ENCODE measurements at places on chromosomes 4 and X. TPM values are rescaled to one million over a fixed set of nuclear protein-coding genes. Genes with fewer than 3 reads are reported as not detected.

DNA sequence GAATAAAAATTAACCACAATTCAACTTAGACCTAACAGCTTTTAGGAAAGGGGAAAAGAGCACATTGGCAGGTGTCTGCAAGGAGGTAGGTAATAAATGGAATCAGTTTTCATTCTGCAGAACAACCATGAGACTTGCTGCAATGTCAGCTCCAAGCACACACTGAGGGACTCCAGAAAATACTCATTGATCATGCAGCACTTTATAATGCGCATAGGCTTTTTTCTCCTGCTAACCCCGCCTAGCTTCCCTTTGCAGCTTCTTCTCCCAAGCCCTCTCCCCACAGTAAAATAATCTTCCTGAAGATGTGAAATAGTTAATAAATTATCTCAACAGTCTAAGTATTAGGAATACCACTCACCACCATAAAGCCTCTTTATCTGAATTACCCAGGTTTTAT lies 36.9 kb downstream of the ANKRD17 start:
- DNase-seq: no peak

DNA sequence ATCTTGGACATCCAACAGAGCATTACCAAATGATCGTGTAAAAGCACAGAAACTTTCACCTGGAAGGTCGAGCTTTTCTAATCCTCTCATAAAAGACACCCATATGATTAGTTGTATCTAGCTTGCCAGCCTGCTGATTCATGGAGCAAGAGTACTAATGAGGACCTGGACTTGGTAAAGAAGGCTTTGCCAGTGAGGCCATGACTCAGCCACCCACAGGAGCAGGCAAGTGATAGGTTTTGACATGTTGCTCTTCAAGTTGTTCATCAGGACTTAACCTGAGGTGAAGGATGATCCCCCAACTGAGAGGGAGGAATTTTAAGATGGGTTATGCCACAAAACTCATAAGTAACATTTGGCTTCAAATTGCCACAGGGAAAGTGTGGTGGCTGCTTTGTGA lies 24.7 kb upstream of the EPGN start:
- no peak for DNase-seq

DNA sequence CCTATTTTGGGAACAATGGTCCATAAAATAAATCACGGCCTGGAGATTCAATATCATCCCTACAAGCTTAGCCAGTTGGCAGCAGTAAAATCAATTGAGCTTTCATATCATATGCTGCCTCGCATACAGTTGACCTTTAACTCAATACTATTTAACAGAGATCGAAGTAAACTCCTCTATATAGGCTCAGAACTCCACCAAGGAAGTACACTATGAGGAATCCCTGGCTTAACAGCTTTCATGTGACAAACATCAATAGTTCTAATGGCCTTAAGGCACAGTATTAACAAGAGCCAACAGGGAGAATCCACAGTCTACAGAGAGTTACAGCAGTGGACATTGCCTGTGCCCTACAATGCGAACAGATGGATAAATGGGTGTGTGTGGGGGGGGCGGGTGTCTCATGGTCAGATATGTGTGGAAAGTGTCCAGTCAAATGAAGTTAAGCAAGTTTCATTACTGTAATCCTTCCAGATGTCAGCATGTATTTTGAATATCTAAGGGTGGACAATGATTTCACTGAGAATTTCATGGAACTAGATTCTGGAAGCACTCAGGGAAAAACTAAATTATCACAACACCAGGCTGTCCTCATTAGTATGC lies 98.2 kb upstream of the FAM9B start:
- DNase-seq: no peak

GRCh38 chr4:153521999-153522801 lies 56.0 kb downstream of the TMEM131L start:
- no peak for DNase-seq

- DNase-seq: no peak
Observed at GRCh38 chr4:89847571-89848325, 10.8 kb upstream of the SNCA start.

- no peak for DNase-seq
Observed at GRCh38 chr4:36332023-36332781, 50.8 kb downstream of the DTHD1 start.

- no peak for DNase-seq
Observed at GRCh38 chrX:40278340-40279090, 180.8 kb upstream of the BCOR start.

- DNase-seq: no peak
Observed at GRCh38 chrX:19897091-19897490, 9.7 kb upstream of the SH3KBP1 start.

- DNase-seq: no peak
Observed at GRCh38 chrX:39203427-39203826, 402.2 kb downstream of the MID1IP1 start.

The REPS2 gene
- 11.7 TPM for polyA plus RNA-seq

All from right renal cortex interstitium (tissue), 3 donors.